ENCODE measurements at places on chromosomes 4 and X. TPM values are rescaled to one million over a fixed set of nuclear protein-coding genes. Genes with fewer than 3 reads are reported as not detected.

Gene S100P
- not detected for total RNA-seq

DNA sequence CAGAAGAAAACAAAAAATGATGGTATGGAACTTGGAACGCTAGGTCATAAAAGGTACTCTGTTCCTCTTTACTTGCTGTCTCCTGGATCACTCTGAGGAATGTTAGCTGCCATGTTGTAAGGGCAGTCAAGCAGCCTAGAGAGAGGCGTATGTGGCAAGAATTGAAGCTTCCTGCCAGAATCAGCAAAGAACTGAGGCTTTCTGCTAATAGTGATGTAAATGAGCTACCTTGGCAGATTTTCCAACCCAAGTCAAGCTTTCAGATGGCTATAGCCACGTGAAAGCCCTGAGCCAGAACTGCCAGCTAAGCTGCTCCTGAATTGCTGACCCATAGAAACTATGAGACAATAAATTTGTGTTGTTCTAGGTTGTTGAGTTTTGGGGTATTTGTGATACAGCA, 38.7 kb downstream of the AASDH start:
- DNase-seq, result no peak

DNA sequence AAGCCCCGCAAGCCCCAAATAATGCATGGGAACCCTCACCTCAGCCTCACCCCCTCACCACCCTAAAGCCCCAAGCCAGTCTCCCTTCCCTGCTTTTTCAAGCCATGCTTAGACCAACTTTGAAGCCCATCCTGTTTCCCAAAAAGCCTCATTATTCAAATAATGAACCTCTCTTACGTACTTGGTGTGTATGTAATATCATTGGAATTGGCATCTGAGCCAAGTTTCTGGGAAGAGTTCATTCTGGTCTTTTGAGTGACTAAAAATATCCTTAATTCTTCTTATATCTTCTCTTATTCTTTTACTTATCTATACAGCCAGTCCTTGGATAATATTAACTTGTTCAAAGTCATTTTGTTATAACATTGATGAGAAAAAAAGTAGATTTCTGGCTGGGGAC, 875.8 kb upstream of the SLIT2 start:
- DNase-seq, result no peak

GRCh38 chr4:53781629-53782457, 190.6 kb upstream of the LNX1 start:
- DNase-seq, result no peak

DNA sequence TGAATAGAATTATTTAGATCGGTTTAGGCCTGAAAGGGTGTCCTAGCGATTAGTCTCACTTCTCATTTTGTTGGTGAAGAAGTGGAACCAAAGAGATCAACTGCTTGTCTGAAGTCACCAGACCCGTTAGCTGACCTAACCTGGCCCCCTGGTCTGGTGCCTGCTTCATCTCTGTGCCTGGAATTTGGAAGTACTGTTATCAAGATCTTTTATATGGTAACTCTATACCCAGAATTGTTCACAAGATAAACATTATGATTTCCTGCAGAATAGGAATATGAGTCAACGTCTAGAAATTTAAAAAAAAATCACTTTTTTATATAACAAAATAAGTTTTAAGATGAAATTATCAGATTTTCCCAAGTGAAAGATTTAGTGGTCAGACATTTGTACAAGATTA, 37.2 kb downstream of the LRP2BP start:
- DNase-seq, result peak; percentile 48

- DNase-seq, result no peak
Measured at GRCh38 chrX:154349979-154350378, 24.5 kb downstream of the FLNA start.

- DNase-seq, result no peak
Measured at GRCh38 chrX:125203737-125204578, 115.7 kb upstream of the TEX13C start.

DNA sequence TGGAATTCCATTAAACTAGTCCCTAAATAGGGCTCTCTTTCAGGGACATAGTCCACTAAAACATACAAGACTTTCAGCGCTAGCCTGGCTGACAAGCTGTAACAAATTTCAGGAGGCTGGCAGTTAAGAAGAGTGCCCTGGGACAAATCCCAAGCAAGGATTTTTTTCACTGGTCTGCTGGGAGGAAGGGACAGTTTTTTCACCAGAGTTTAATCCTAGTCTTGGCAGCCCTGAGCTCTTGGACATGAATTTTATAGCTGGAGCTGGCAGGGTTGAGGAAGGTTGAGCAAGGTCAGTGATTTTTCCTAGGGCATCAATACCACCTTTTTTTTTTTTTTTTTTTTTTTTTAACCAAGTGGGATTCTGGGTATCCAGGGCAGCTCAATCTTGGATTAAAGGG, 184.4 kb downstream of the SH2D1A start:
- no peak for DNase-seq
